ENCODE measurements at places on chromosomes 2 and 18.

DNA sequence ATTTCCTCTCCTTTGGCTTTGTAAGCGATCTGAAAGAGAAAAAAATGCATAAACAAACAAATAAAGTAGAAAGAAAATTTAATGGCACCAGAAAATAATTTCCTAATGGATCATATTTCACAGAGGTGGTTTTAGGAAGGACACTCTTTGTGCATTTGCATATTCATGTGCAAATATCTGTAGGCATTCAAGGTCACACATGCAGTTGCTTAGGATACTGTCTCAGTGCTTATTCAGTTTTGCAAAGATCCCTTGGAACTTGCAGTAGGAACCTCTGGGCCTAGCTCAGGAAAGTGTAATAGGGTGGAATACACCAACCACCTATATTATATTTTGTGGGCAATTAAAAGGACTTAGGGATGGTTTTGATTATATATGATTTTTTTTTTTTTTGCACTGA is 54.3 kb downstream of the NEB start:
- H3K36me3 ChIP-seq = no peaks in the 10 kb centered on the region
- no peaks in the 10 kb centered on the region for H3K27me3 ChIP-seq
- DNase-seq = no peak
- no peak overlapping the region for H3K27ac ChIP-seq
- no peak overlapping the region for H3K4me3 ChIP-seq

- H3K27me3 ChIP-seq = no peaks in the 10 kb centered on the region
- DNase-seq = no peak
- no peak overlapping the region for H3K4me3 ChIP-seq
- H3K36me3 ChIP-seq = no peaks in the 10 kb centered on the region
These were observed 216.9 kb downstream of the MYO3B start for GRCh38 chr2:170394641-170395387.

GRCh38 chr18:65659312-65659711 is 91.5 kb upstream of the CDH7 start:
- H3K36me3 ChIP-seq = no peaks in the 10 kb centered on the region
- H3K4me1 ChIP-seq = no peaks in the 10 kb centered on the region
- H3K27me3 ChIP-seq = no peaks in the 10 kb centered on the region
- no peak overlapping the region for H3K27ac ChIP-seq
- H3K4me3 ChIP-seq = no peak overlapping the region

DNA sequence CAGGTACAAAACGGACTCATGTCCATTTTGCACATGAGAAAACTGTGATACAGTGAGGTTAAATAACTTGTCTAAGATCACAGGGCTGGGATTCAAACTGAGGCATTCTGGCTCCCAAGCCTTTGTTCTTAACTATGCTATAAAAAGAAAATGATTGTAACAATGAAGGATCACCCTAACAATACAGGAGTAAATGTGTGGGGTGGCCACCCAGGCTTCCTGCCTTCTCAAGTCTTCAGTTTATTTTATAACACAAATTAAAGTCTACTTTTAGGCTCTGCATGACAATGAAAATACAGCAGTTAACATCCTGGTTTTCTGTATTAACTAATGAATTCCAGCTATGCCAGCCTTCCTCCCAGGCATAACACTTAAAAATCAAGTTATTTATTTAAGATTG is 7.6 kb downstream of the WDFY1 start:
- no peaks in the 10 kb centered on the region for H3K27me3 ChIP-seq
- H3K36me3 ChIP-seq = no peaks in the 10 kb centered on the region
- no peak overlapping the region for H3K27ac ChIP-seq
- H3K4me1 ChIP-seq = peaks cover 30% of the 10 kb centered on the region

- no peak for DNase-seq
- no peaks in the 10 kb centered on the region for H3K27me3 ChIP-seq
- no peak overlapping the region for H3K4me3 ChIP-seq
- no peaks in the 10 kb centered on the region for H3K4me1 ChIP-seq
- no peak overlapping the region for H3K27ac ChIP-seq
- no peaks in the 10 kb centered on the region for H3K36me3 ChIP-seq
These were observed 125.2 kb upstream of the GAREM1 start for GRCh38 chr18:32595832-32596231.

DNA sequence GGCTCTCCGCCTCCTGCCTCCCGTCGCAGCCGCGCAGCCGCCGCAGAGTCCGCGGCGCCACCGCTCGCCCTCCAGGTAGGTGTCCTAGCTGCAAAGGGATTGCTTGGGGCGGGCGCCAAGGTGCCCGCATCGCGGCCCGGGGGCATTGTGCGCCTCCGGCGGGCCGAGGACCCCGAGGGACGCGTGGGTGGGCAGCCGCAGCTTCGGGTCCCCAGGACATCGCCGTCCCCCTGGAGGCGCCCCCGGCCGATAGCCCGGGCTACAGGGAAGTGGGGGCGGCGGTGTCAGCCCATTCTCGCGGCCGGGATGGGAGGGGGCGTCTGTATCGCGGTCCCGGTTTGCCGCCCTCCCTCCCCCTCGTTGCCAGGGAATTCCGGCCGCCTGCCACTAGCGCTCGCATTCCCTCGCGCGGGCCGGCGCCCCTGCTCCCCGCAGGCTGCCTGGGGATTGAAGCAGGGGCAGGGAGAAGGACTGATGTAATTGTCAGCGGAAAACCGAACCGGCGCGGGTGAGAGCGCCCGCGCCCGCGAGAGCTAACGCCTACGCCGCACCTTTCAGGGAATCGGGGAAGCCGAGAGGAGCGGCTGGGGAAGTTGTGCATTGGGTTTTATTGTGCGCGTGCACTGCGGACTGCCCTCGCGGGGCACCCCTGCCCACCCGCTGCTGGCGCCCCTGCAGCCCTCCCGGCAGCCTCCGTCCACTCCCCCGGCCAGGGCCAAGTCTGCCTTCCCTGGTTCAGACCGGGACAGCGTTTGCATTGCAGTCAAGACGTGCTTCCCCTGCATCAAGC is 483 bp downstream of the OSBPL6 start:
- H3K36me3 ChIP-seq = no peaks in the 10 kb centered on the region
- no peak overlapping the region for H3K27ac ChIP-seq
- DNase-seq = no peak
- peaks cover 6% of the 10 kb centered on the region for H3K4me1 ChIP-seq
- H3K4me3 ChIP-seq = peak overlapping the region; percentile 38
- H3K27me3 ChIP-seq = peaks cover 6% of the 10 kb centered on the region

- no peak for DNase-seq
- no peaks in the 10 kb centered on the region for H3K4me1 ChIP-seq
- H3K27me3 ChIP-seq = no peaks in the 10 kb centered on the region
- no peak overlapping the region for H3K27ac ChIP-seq
- H3K36me3 ChIP-seq = no peaks in the 10 kb centered on the region
These were observed 28.5 kb downstream of the NOL4 start for GRCh38 chr18:34196256-34196655.

- no peak for DNase-seq
- H3K27ac ChIP-seq = no peak overlapping the region
- H3K27me3 ChIP-seq = no peaks in the 10 kb centered on the region
- H3K36me3 ChIP-seq = no peaks in the 10 kb centered on the region
- H3K4me3 ChIP-seq = no peak overlapping the region
These were observed 718.7 kb upstream of the FAM98A start for GRCh38 chr2:34317797-34318196.

DNA sequence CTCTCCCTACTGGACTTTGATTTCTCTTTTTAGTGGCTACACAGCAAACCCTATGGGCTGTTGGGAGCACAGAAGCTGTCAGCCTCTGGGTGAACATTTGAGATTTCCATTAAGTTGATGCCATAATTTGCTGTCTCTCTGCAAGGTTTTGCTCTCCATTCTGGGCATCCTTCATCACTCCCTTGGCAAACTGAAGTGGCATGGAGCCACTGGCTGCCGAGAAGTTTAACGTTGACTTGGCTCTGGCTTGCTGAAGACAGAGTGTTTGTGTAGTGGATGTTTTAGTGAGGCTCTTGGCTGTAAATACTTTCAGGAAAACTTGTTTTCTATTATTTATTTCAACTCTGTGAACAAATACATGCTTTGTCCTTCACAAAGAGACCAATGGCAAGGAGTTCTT is 91.5 kb downstream of the ALK start:
- DNase-seq = no peak
- H3K27me3 ChIP-seq = no peaks in the 10 kb centered on the region
- H3K36me3 ChIP-seq = no peaks in the 10 kb centered on the region
- H3K4me1 ChIP-seq = no peaks in the 10 kb centered on the region

DNA sequence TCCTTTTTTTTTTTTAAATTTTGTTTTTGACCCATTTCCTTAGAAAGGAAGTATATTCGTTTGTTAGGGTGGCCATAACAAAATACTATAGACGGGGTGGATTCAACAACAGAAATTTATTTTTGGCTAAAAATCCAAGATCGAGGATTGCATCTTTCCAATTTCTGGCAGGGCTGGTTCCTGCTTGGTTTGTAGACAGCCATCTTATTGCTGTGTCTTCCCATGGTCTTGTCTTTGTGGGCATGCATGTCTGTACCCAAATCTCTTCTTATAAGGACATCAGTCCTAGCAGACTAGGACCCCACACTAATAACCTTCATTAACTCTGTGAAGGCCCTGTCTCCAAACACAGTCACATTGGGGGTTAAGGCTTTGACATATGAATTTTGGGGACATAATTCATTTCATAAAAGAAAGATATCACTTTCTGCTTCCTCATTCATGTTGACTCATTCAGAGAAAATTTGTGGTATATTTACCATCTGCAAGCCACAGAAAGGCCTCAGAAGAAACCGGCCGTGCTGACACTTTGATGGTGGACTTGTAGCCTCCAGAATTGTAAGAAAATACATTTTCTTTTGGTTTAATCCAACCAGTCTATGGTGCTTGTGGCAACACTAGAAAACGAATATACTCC is 262.1 kb downstream of the LPIN1 start:
- peaks cover 18% of the 10 kb centered on the region for H3K4me1 ChIP-seq
- DNase-seq = no peak
- no peak overlapping the region for H3K4me3 ChIP-seq
- H3K27me3 ChIP-seq = peaks cover 11% of the 10 kb centered on the region
- no peaks in the 10 kb centered on the region for H3K36me3 ChIP-seq

DNA sequence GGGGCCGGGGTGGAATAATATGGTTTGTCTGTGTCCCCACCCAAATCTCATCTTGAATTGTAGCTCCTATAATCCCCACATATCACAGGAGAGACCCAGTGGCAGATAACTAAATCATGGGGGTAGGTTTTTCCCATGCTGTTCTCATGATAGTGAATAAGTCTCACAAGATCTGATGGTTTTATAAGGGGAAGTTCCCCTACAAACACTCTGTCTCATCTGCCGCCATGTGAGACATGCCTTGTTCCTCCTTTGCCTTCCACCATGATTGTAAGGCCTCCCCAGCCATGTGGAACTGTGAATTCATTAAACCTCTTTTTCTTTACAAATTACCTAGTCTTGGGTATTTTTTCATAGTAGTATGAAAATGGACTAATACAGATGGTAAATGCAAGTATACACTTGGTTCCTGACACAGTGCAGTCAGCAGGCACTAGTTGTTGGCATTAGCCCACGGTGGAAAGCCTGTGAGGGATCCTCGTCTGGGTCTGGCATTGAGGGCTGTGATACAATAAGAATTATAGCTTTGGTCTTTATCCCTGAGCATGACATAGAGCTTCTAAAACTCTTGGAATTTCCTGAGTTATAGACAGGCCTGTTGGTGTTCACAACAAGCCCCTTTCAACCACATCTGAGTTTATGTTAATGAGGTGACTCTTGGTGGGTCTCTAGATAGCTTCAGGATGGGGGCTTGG is 135.8 kb downstream of the CABLES1 start:
- H3K27ac ChIP-seq = no peak overlapping the region
- H3K4me1 ChIP-seq = peaks cover 10% of the 10 kb centered on the region
- no peaks in the 10 kb centered on the region for H3K36me3 ChIP-seq
- no peaks in the 10 kb centered on the region for H3K27me3 ChIP-seq

DNA sequence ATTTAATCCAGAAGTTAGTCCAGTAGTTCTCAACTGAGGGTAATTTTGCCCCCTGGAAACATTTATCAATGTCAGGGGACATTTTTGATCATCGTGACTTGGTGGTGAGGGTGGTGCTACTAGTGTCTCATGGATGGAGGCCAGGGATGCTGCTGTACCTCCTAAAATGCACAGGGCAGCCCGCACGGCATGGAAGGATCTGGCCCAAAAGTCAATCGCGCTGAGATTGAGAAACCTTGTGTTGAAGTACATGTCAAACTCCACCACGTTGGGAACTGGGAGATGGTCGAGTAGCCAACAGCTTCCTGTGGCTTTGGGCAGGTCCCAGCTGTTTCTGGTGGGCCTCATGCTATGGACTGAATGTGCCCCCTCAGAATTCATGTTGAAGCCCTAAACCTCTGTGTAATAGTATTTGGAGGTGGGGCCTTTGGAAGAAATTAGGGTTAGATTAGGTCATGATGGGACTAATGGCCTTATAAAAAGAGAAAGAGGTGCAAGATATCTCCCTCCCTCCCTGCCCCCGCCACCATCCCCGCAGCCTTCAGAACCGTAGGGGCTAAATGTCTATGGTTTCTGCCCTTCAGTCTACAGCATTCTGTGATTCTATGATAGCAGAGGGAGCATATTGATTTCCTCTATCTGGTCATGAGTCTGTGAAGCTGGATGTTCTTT is 259.7 kb downstream of the MYCN start:
- H3K27ac ChIP-seq = no peak overlapping the region

DNA sequence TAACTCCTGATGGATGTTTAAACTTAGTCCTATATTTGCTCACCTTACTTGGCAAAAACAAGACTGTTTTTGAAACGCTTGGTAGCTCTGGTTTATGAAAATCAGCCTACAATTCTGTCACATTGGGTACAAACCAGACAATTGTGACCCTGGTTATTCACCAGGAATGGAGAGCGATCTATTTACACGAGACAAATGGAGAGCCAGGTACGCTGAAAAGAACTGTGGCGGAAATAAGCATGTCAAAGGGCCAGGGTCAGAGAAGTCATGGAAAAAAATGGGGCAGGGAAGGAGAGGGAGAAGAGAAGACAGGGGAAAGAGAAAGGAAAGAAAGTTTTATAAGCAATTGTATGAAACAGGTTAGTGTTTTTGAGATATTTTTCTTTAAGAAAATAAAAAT is 119.5 kb upstream of the ZFP36L2 start:
- H3K4me3 ChIP-seq = no peak overlapping the region
- no peaks in the 10 kb centered on the region for H3K4me1 ChIP-seq
- H3K27ac ChIP-seq = no peak overlapping the region
- H3K36me3 ChIP-seq = no peaks in the 10 kb centered on the region
- H3K27me3 ChIP-seq = no peaks in the 10 kb centered on the region
- DNase-seq = no peak

GRCh38 chr2:181643151-181643550 is 13.8 kb downstream of the CERKL start:
- H3K27me3 ChIP-seq = peaks cover 7% of the 10 kb centered on the region
- no peaks in the 10 kb centered on the region for H3K4me1 ChIP-seq
- no peak overlapping the region for H3K27ac ChIP-seq
- no peaks in the 10 kb centered on the region for H3K36me3 ChIP-seq

DNA sequence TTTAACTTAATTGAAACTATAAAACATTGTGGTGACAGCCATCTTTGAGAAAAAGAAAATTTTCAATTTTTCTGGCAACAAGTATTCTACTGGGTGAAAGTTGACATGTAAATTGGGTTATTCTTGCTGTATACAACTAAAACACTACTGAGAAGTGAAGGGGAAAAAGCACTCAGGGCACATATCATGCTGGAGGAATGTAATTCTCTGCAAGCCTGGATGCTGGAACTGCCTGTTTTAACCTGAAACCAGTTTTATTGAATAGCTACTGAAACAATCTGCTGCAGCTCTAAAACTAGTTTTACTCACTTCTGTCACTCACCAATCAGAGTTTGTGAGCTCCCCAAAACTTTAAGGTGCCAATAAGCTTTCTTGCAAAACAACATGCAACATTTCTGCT is 1136.0 kb downstream of the LRP1B start:
- no peaks in the 10 kb centered on the region for H3K4me1 ChIP-seq
- no peak overlapping the region for H3K27ac ChIP-seq
- no peak overlapping the region for H3K4me3 ChIP-seq
- H3K27me3 ChIP-seq = no peaks in the 10 kb centered on the region
- no peak for DNase-seq
